Large intestine (tissue), 12 donors: ENCODE measurements at places on chromosomes 5 and 9.

- no peak for DNase-seq
Measured at GRCh38 chr5:139684881-139685749, 37.0 kb downstream of the CXXC5 start.

- DNase-seq, result no peak
Measured at GRCh38 chr5:59767681-59768151, 125.8 kb downstream of the PDE4D start.

DNA sequence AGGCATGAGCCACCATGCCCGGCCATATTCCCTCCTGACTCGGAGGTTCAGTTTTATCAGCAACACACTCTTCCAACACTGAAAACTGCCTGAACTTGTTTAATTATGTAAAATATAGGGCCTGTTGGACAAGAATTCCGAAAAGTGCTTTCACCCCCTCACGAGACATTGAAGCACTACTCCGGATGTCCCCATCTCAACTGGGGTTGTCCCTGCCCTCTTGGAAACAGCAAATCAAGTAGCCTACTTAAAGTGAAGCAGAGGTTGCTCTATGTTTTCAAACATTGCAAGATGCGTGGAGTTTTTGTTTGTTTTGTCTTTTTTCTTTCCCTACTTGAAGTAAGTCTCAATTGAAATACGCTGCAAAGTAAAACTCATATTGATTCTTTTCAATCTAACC lies 7.6 kb downstream of the PTGER4 start:
- no peak for DNase-seq

- DNase-seq, result no peak
Measured at GRCh38 chr9:34993502-34994259, 4.1 kb downstream of the DNAJB5 start.

DNA sequence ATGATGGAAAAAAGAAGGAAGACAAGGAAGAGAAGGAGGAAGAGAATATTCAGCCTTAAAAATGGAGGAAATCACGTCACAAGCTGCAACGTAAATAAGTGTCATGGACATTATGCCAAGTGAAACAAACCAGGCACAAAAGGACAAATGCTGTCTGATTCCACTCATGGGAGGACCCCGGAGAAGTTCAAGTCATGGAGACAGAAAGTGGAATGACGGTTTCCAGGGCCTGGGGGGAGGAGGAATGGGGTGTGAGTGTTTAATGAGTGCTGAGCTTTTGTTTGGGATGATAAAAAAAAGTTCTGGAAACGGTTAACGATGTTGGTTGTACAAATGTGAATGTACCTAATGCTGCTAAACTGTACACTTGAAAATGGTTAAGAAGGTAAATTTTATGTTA lies 439.5 kb downstream of the GADD45G start:
- DNase-seq, result no peak

GRCh38 chr5:78755822-78756429 lies 107.4 kb upstream of the LHFPL2 start:
- no peak for DNase-seq

DNA sequence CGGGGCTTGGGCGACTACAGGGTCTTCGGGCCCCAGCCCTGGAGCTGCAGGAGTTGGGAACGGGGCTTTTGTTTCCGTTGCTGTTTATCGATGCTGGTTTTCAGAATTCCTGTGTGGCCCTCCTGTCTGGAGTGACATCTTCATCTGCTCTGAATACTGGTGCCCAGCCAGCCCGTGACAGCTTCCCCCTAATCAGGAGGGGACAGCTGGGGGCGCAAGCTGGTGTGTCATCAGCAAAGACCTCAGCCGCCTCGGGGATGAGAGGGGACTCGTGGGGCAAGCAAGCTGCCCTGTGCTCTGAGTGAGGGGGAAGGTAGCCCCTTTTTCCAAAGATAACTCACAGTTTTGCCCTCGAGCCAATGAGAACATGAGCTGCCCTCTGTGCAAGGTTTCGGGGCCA lies 110.7 kb downstream of the RXRA start:
- no peak for DNase-seq

- no peak for DNase-seq
Measured at GRCh38 chr9:8718121-8718725, 918.6 kb upstream of the DMAC1 start.

DNA sequence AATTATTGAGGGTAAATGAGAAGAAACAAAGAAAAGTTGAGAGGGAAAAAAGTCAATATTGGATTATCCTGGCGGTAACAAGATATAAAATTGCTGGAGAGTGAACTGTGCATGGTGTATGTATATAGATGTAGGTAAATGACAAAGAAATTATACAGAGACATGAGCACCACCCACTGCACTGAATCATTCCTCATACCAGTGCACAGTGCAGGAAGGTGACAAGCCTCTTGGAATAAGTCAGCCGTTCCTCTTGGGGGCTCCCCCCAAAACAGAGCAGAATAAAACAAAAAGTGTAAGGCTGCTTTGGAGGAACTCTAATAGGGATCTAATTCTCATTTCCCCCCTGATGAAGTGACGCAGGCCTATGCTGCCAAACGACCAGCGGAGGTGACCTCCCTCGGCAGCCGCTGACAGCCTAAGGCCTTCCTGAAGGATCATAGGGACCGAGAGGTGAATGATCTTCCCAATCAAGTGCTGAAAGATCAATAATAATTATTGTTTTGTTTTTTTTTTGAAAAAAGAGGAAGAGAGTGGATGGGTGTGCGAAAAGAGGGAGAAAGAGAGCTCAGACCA lies 245.0 kb downstream of the PSAT1 start:
- no peak for DNase-seq

- DNase-seq, result no peak
Measured at GRCh38 chr5:1797103-1797800, 2.4 kb downstream of the MRPL36 start.

DNA sequence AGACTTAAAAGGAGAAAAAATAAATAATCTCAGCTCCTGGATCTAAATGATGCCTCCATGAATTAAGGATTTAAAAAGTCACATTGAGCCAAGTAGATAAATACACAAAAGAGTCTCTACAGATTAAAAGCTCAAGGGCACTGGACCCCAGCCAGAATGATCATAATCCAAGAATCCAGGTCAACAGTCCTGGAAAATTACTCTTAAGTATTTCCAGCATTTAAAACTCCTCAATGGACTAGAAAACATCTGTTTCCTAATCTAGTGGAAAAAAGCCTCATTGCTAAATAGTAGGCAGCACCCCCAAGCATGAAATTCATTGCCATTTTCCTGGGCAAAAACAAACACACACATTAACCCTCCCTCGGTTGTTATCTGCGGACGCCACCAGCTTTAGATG lies 96.8 kb downstream of the FRMD3 start:
- DNase-seq, result no peak

GRCh38 chr9:101087426-101087825 lies 58.9 kb downstream of the PLPPR1 start:
- DNase-seq, result no peak

DNA sequence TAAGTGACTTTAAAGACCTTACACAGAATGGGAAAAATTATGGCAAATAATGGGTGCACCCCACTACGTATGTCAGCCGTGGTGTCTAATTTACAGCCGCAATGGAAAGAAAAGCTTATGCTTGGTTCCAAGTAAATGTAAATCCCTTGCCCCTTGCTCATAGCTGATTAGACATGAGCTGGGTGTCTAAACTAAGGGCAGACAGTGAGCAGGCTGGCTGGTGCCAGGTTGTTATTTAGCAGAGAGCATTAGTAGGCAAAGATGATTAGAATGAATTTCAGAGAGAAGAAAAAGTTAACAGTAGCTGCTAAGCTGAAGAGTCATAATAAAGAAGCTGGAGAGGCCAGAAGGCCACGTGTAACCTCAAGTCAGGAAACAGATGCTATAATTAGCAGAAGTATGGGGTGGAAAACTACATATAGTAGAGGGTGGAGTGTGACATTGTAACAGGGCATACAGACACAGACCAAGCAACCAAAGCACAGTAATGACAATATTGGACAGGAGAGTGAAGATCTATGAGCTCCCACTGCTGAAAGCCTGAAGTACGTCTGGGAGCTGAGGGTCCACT lies 257.7 kb downstream of the MCTP1 start:
- DNase-seq, result no peak

GRCh38 chr5:95932941-95933340 lies 28.7 kb downstream of the ELL2 start:
- DNase-seq, result no peak

DNA sequence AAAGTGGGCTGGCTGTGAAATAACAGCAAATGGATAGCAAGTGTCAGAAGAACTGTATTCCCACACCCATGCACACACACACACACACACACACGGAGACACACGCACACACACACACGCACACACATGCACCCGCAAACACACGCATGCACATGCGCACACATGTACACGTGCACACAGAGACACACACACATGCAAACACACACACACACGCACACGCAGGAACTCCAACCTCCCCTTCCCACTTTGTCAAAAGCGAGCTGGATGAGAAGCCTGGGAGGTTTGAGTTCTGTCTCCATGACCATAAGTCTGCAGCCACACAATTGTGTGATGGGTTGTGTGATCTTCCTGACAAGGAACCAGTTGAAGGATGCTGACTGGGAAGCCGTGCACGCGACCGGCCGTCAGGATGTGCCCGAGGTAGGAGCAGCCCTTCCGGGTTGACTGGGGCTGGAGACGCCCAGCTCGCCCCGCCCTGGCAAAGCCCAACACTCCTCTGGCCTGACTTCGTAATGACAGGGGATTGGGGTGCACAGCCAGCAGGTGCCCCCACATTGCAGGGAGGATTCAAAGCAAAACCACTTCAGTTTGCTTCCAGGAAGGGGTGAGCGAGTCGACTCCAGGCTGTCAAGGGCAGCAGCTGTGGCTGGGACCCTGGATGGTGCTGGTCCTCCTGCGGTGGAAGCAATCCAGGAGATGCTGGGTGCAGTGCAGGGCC lies 29.3 kb upstream of the NKD2 start:
- no peak for DNase-seq

DNA sequence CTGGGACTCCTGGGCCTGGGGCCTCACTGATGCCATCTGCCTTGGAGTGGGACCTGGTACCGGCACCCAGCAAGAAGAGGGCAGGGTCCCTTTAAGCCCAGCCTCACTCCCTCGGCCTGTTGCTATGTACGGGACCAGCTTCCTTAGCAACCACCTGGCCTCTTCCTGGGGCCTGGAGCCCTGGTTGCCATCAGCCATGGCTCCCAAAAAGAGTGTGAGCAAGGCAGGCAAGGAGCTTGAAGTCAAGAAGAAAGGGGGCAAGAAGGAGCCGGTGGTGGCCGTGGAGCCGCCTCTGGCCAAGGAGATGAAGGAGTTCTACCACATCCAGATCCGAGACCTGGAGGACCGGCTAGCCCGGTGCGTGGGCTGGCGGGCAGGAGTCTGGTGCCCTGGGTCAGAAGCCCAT lies at the start of gene CFAP157:
TSS of gene CFAP157 (plus strand) at position 153 of the 406 bp plus-strand sequence. CDS start at position 197, 44 bp downstream.
- DNase-seq, result peak; percentile 32

GRCh38 chr5:54311176-54311677 lies 854 bp upstream of the ARL15 start:
- DNase-seq, result peak; percentile 60

DNA sequence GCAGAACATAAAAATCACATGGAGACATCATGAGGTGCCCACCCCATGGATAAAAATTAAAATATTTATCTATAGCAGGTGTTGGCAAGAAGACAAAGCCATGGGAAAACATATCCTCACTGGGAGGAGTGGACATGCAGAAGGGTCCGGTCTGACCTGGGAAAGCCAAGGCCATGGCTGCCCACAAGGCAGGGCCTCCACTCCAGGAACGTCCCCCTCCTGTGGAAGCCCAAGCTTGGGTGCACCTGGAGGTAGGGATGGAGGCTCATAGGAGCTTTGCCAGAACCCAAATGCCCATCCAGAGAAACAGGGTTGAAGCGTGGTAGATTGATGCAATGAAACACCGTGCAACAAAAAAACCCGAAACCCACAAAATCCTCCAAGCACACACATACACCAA lies 81.4 kb upstream of the COL5A1 start:
- DNase-seq, result no peak

GRCh38 chr5:179380211-179381035 lies 35.2 kb upstream of the ADAMTS2 start:
- no peak for DNase-seq

DNA sequence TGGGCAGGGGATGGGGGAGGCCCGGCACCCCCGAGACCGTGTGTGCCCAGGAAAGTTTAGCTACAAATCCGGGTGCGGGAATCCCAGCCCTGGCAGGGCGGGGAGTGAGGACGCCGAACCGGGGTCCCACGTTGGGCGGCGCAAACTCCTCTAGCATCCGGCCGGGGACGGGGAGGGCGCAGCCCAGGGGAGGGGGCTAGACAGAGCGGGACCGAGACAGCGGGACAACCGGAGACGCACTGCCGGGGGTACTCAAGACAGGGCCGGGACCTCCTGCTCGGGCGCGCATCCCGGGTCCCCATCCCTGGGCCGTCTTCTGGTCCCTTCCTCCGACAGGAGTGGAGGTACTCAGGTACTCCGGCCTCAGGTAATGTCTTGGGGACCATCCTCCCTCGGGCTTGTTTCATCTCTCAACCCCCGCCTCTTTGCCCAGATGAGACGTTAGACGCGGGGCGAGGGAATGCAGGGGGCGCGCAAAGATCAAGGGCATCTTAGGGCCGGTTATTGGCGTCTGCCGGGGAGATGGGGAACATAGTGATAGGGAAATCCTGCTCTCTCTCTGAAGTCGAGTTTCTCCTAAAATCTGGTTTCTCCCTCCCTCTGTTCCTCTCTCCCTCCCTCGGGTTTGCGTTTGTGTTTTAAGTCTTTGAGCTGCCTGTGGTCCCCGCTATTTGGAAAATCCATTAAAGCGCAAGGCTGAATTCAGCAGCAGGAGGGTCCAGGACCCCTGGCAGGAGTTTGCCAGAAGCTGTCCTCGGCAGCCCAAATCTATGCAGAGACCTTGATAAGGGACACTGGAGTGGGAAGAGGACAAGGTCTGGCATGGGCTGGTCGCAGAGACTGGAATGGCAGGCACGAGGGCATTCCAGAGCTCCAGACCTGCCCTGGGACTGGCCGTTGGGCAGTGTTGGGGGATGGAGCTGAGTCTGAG lies 815 bp downstream of the PDZD2 start:
- no peak for DNase-seq

DNA sequence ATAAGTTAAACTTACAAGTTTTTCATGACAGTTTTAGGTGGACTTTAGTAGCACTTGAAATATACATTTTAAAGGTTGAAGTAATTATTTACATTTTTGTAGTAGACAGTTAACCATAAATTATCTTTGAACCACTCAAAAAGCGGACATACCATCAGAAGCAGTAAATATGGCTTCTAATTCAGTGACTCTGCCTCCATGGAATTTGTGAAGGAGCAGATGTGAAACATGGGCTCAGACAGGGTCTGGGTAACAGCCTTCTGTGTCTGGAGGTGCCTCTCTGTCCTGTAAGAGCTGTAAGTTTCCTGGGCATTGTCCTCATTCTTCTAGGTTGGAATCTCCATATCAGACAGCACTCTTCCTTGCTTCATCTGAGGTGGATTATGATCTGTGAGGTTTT lies 12.4 kb downstream of the RLN2 start:
- DNase-seq, result no peak

- no peak for DNase-seq
Measured at GRCh38 chr5:83368319-83368718, 103.2 kb upstream of the VCAN start.

- no peak for DNase-seq
Measured at GRCh38 chr9:13993632-13994185, 320.2 kb downstream of the NFIB start.

- DNase-seq, result no peak
Measured at GRCh38 chr9:2109069-2109650, 94.0 kb downstream of the SMARCA2 start.

GRCh38 chr5:163877865-163878264 lies 372.4 kb downstream of the MAT2B start:
- DNase-seq, result no peak
